Activated T-helper 1 cell treated with anti-CD3 and anti-CD28 coated beads, Interleukin-12 subunit alpha, Interleukin-12 subunit beta, Interleukin-2, Interleukin-4 antibody, amounts not matched to agents 30 ng/mL and 10 ng/mL and 1 ng/mL, durations not matched to agents 14 hours and 24 hours and 36 hours (primary cell): ENCODE measurements at places on chromosomes 12 and 14. TPM values are rescaled to one million over a fixed set of nuclear protein-coding genes. Genes with fewer than 3 reads are reported as not detected.

LIN7A gene
- 1.5 and 2.1 TPM in 2 replicates for total RNA-seq

TAS2R42 gene
- not detected in 2 replicates for total RNA-seq

DNA sequence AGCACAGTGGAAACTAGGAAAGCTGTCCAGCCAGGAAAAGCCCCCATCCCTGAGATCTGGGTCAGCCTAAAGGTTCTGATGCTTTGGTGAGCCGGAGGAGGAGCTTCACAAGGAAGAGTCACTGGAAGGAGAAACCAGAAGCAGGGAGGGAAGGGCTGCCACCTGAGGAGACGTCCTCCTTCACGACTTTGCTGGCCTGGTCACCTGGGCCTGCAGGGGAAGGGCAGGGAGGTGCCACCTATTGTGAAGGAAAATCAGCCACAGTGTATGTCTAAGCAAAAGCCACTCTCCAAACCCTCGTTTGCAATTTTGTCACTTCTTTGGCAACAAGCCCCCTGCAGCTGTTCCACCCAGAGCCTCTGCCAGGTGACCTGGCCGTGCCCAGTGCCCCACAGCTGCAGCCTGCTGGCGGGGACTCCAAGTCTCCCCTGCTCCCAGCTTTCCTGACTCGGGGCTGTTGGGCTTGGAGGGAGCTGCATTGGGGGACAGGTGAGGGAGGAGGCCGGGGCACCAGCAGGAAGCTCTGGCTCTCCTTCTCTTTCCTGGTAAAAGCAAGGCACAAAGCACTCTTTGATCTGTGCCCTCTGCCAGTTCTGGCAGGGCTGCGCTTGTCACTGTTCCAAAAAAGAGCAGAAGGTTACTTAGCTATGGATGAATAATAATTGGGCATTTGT is 120.9 kb upstream of the BCL2L14 start:
- DNase-seq = no peak

DNA sequence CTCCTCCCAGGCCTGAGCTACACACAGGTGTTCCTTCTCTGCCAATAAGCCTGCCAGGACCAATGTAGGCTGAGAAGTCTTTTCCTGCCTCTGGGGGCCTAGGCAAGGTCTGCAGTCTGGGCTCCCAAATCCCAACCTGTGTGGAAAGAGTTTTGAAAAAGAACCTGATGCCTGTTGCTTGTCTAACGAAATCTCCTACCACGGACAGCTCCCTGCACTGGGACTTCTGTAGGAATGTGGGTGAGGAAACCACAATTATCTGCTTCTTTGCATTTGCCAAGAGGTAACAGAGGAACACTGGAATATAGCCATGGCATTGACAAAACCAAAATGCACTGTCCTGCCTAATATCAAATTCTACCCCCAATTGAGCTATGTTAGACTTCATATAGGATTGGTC is 877.0 kb upstream of the TMEM132C start:
- DNase-seq = no peak

IL25 gene
- total RNA-seq = not detected in 2 replicates

CCDC197 gene
- total RNA-seq = 0.13 TPM in 1 of 2 replicates, not detected in the other

GALNT16 gene
- 0.02 and 0.05 TPM in 2 replicates for total RNA-seq

- peak; percentile 75 for DNase-seq
These were observed at the start of gene TPI1 for GRCh38 chr12:6867413-6868210. TSS of gene TPI1 (plus strand) at chr12:6867531. CDS start at chr12:6867567, 36 bp downstream.
